Iris pigment epithelial cell (primary cell): ENCODE measurements at places on chromosomes 4 and X.

DNA sequence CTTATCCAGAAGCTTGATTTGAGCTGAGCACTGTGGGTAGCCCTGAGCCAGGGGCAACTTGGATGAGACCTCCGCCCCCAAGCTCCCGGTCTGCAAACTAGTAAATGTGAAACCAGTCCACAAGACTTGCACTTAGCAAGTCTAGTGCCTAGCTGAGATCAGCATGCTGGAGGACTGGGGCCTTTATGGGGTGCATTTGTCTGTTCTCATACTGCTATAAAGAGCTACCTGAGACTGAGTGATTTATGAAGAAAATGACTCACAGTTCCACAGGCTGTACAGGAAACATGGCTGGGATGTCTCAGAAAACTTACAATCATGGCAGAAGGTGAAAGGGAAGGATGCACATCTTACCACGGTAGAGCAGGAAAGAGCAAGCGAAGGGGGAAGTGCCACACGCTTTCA is 42.1 kb upstream of the HOPX start:
- DNase-seq, result no peak

- no peak for DNase-seq
These were observed 77.4 kb downstream of the TBL1X start for GRCh38 chrX:9542106-9542760.

DNA sequence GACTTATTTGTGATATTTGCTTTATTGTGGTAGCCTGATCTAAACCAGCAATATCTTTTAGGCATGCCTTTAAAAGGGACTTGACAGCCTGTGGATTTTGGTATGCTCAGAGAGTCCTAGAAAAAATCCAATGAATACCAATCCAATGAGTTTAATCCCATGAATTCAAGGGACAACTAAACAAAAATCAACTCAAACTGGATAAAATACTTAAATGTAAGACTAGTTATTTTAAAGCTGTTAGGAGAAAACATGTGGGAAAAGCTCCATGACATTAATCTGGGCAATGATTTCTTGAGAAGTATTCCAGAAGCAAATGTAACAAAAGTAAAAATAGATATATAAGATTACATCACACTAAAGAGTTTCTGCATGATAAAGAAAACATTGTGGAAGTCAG is 711.5 kb upstream of the PITX2 start:
- DNase-seq, result no peak

DNA sequence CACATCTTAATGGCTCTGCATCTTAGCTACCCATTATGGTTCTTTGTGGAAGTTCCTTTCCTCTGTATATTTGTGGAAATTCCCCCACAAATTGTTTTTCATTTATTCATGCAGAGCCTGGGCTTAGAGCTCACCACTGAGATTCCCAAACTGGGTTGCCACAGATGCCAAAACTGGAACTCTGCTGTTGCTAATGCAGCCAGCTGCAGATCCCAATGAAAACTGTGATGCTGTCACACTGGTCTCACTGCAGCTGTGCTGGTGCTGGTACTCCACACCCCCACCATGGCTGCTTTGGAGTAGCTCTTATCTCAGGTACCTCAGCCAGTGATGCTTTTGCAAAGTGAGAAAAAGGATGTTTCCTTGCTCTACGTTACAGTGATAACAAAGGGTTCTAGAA is 87.7 kb downstream of the DCK start:
- no peak for DNase-seq

DNA sequence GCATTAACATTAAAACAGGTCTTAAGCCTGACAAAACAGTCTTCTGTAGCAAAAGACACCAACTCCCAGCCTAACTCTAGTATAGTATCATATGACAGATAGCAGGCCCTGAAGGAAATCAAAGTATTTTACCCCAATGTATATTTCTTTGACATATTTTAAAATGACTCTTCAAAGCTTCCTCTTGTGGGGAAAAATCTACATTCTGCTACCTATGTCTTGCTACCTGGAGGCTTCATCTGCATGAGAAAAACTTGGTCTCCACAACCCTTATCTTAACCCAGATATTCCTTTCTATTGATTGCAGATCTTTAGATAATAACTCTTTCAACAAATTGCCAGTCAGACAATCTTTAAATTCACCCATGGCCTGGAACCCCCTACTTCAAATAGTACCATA is 1620.4 kb downstream of the PCDH7 start:
- DNase-seq, result no peak

DNA sequence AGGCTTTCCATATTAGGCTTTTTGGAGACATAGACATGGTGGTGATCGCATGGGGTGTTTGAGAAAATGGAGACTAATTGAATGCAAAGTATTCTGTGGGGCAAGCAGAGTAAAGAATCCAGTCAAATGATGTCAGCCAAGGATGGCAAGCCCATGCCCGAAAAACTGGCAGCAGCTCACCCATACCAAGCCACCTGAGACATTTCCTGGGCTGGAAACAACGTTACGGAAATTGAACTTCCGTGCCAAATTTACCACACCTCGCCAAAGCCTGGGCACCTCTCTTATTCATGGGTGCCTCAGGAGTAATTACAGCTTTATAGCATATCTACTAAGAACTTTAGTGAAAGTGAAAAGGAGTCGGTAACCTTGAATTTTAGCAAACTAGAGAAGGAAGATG is 166.4 kb downstream of the CBR4 start:
- no peak for DNase-seq

DNA sequence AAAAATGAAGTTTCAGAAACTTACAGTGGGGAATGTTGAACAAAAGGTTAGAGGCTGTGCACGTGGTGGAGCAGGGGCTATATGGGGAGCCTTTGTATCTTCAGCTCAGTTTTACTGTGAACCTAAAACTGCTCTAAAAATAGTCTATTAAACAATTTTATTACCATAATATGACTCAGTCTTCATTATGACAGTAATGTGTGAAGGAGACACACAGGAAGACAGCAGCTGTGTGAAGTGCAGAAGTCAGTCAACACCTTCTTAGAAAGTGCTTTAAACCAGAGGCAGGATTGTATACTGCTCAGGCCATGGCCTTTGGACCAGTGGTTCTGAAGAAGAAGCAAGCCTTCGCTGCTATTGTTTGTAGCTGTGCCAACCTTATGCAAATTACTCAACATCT is 89.7 kb downstream of the ARHGAP10 start:
- DNase-seq, result no peak

DNA sequence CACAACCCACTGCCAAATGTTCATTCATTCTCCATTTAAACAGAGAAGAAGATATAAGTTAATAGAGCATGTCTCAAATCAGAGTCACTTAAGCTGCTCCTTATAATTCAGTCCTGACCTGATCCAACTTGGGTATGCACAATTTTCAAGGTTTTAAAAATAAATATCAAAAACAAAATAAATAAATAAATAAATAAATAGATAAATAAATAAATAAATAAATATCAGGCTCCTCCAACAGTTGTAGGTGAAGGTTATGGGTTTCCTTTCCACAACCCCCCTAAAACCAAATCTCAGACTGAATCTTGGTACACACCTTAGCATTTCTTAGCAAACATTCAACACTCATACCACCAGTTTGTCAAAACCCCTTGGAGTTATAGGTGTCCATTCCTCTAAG is 204.4 kb downstream of the PARM1 start:
- DNase-seq, result no peak

- DNase-seq, result no peak
These were observed 88.7 kb downstream of the PDLIM5 start for GRCh38 chr4:94540476-94540875.

GRCh38 chr4:145731028-145731427 is 51.1 kb downstream of the C4orf51 start:
- DNase-seq, result peak; percentile 18

DNA sequence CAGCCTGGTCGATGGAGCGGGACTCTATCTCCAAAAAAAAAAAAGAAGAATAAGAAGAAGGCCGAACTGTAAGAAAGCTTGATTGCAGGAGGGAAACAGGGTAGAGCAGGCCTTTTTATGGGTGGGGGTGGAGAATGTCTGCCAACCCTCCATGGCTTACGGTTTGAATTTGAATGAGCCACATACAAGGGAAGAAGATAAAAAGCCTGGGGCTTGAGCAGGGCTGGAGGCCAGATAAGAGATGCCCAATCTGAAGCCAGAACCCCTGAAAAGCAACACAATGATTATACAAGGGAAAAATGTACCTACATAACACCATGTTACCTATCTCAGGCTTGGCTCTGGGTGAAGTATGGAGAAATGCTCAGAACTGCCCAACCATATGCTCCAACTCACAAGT is 57.3 kb upstream of the TRIM2 start:
- DNase-seq, result no peak

- DNase-seq, result peak; percentile 67
These were observed 119.6 kb downstream of the PAPSS1 start for GRCh38 chr4:107600436-107600835.

GRCh38 chr4:4501679-4502078 is 40.2 kb downstream of the STX18 start:
- no peak for DNase-seq

DNA sequence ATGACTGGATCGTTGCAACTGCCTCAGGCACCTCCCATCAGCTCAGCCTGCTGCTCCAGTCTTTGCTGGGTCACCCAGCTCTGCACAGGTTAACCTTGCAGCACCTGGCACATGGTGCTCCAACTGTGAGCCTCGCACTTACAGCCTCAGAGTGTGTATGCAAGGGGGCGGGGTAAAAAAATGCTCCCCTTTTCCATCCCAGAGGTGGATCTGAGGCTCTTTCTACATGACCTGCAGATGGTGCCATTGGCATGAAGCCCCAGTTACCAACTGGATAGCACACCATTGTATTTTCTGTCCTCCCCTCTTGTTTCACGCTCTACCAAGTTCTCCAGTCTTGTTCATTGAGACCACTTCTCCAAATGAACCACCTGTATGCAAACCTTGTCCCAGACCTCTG is 46.2 kb upstream of the TRPC3 start:
- no peak for DNase-seq

GRCh38 chrX:115560978-115561604 is at the start of gene PLS3:
PLS3 (plus strand) TSS chrX:115561174; CDS start chrX:115610251, 49,077 bp downstream.
- DNase-seq, result peak; percentile 88

DNA sequence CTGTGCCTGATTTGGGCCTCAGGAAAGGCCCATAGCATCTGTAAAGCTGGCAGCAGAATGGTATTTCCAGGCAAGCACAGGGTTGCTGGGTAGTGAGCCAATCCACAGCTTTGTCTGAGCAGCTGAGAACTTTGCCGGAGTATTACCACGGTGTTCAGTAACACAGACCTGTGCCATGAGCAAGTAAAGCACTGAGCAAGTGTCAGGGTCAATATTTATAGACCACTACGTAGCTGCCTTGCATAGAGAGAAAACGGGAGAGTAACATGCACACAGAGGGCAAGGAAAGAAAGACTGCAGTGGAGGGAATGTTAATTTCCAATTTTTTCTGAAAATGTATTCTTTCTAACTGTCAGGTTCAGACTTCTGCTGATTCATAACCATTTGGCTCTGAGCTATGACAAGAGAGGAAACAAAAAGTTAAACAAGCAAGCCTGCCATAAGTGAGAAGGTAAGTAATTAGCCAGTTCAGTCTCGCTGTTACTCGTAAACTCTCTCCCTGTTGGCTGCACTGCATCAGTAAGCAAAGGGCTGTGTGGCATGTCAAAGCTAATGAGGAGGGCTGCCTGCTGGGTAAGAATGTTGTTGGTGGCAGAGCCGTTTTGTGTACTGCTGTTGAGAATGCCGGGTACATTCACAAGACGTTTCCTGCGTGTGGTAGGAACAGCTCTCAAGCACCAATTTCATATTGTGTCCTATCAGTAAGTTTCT is 238.1 kb downstream of the BMPR1B start:
- DNase-seq, result peak; percentile 34

DNA sequence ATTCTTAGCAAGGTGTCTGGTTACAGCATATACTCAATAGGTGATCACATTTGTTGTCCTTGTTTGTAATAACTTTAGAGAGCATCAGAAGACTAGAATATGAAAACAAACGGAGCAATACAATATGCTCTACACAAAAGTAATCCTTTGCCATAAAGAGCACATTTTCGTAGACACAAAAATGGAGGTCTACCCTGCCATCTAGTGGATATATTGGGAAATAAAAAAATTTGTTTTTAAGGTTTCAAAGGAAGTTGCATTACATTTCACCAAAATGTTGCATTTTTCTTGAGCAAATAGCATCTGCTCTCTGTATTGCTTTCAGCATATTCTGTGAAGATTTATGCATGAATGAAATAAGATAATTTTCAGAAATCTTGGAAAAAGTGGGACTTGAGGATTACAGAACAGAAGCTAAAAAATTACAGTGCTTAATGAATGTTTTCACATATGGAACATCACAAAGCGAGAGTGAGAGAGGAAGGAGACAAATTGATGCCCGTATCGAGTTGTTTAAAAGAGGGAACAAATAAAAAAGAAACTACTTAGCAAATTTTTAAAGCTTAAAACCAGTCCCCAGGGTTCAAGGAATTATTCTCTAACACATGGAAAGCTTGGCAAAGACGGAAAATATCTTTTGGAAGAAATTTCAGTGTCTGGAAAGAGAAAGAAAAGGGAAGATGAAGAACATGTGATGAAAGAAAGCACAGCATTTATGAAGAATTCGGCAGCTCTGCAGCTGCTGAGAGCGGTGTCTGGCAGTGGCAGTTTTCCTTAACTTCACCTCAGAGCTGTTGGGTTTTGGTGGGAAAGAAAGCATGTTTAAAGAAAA is 390.1 kb downstream of the ANKRD50 start:
- peak; percentile 47 for DNase-seq

DNA sequence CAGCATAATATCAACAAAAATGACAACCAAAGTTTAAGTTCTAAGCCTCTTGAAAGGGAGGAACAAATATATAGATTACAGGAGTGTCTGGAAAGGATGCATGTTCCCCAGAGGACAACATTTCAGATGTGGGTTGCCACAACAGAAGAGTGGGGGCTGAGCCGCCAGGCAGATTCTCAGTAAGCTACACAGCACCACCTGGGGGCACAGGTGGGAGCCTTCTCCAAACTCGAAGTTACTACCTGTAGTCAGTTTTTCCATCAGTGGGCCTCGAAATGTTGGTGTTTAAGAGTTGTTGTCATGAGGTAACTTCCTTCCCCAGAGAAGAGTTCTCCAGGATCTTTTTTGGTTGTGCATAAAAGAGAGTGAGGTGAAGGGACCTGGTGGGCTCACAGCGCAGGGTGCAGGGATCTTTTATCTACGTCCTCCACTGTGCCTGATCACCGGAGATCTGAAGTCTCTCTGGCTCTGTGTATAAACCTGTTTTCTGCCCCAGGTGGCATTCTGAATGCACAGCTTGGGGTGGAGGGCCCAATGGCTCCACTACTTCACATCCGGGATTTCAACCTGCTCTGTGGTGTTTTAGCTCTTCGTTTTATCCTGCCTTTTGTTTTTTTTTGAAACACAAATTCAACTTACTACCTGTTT is 58.4 kb upstream of the STS start:
- no peak for DNase-seq

DNA sequence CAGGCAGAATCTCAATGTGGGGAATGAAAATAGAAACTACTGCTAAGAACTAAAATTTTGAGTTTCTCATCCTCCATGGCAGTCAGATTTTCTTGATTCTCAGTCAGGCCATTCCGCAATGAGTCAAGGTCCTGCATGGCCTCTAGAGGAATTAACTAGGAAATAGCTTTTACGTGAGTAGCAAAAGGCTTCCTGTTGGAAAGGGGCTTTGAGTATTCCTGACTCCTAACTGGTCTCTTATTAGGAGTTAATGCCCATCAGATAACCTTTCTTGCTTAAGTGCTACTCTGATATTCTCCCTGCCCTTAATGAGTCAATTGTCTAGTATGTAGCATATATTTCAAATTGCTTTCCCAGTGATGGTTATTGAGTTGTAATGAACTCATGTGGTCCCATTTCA is 65.7 kb upstream of the ARHGAP24 start:
- peak; percentile 79 for DNase-seq

GRCh38 chrX:129145840-129146272 is 377.4 kb downstream of the SMARCA1 start:
- no peak for DNase-seq
